ENCODE measurements at places on chromosomes 7 and 10.

DNA sequence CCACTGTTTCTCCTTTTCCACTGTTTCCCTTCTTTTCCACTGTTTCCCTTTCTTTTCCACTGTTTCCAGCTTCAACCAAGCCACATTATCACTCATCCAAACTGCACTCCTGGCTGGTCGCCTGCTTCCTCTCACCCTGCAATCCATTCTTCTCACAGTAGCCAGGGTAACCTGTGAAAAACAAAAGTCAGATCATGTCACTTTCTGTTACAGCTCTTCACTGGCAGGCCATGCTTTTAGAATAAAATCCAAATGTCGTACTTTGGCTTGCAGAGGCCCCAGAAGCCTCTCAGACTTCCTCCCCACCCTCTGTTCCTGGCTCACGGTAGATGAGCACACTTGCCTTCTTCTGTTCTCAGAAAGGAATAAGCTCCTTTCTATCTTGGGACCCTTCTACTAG is 33.9 kb downstream of the STARD3NL start:
- DNase-seq: no peak

DNA sequence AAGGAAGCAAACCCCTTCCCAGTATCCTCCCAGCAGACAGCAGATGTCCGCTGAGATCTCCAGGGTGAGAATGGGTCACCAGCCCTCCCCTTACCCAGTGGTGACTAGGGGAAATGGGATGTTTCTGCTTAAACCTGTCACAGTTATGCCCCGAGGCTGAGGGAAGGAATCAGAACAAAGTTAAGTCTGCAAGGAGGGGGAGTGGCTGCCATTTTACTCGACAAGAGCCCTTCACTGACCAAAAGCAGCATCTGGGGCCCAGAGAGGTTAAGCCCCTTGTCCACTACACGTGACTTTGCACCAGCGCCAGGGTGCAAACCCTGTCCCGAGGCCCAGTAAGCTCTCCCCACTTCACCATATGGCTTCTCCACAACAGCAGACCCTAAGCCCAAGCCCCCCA is 4.6 kb upstream of the NANOS1 start:
- DNase-seq: no peak

DNA sequence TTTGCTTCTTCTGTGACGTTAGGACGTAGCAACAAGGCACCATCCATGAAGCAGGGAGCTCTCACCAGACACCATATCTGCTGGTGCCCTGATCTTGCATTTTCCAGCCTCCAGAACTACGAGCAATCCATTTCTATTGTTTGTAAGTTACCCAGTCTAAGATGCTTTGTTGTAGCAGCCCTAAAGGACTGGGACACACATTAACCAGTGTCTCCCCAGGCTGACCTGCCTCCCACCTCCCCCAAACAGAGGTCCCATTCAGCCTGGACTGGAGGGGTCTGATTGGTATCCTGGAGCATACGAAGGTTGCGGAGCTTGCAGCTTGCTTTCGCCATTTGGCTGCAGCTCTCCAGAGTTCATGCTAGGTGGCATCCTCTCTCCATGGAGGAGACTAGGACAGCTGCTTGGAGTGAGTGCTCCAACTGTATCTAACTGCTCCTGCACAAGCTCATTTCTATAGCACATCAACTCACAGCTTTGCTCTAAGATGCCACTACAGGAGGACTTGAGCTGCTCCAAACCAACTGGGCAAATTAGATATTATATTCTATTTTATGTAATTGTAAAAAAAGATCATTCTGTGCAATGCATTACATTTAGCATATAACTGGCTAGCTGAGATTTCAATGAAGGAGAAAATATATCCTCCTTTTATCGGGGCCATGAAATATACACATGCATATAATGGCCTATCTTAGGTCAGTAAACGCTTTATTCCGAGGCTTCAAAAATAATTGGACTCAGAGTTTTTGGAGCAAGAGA is 8.0 kb upstream of the GRK5 start:
- peak; percentile 76 for DNase-seq

DNA sequence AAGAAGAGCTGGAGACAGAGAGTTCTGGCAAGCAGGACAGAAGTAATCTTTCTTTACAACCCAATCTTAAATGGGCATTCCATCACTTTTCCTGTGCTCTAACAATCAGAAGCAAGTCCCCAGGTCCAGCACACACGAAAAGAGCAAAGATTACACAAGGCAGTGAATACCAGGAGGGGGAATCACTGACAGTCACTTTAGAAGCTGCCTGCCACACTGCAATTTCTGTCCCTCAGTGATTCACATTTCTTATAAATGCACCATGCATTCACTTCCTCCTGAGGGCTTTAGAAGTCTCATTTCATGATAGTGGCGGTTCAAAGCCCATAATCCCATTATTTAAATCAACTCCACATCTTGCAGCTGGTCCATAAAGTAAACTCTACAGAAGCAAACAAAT is 362.5 kb downstream of the POM121L12 start:
- DNase-seq: no peak

GRCh38 chr10:62386356-62387320 is 12.5 kb downstream of the ZNF365 start:
- no peak for DNase-seq

DNA sequence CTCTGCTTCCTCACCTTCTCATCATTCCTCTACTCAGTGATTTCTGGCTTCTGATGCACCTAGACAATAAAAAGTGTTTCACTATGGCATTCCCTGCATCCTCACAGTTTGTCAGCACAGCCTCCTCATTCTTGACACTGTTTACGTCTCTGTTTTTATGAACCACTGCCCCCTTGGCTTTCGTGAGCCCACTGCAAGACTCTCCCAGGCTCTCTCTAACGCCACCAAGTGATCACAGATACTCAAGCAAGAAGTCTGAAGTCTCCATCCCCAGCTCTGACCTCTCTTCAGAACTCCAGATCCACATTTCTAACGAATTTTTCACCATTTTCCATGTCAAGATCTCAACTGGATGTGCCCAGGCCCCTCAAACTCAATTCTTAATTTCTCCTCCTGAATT is 8.9 kb downstream of the SLC16A9 start:
- DNase-seq: no peak

- no peak for DNase-seq
Observed at GRCh38 chr7:52163311-52163710, 846.7 kb upstream of the COBL start.

GRCh38 chr10:58714409-58714808 is 201.7 kb downstream of the BICC1 start:
- no peak for DNase-seq

DNA sequence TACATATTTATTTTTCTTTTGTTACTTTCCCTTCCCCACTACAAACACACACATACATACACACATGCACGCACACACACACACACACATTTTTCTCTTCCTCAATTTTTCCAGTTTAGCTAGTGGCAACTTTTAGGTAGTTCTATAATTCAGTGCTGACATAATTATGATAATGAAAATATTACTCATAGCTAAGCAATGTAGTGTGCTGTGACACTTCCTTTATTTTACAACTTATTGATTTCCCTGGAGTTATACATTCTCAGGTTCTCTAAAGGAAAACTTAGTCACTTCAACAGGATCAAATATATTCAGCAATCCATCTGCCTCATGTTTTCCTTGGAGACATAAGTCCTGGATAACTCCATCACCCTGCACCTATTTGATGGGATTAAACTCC is 151.6 kb downstream of the CACNA2D1 start:
- no peak for DNase-seq

DNA sequence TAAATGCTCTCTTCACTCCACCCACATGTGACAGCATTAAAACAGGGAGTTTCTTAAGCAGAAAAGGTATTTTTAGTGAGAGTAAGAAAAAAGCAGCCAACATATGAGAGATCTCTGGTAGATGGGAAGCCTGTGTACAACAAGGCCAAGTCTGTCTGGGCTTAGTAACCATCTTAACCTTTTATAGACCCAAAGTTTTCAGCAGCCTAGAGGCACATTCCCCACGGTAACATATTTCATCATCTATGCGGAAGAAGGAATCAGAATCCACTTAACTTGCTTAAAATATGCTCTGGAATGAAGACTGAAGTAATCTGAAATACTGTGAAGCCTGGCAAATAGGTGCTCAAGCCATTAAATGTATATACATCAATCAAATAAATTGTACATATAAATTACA is 127.8 kb downstream of the RAPGEF5 start:
- no peak for DNase-seq

- DNase-seq: no peak
Observed at GRCh38 chr7:70230761-70231160, 632.5 kb downstream of the AUTS2 start.

DNA sequence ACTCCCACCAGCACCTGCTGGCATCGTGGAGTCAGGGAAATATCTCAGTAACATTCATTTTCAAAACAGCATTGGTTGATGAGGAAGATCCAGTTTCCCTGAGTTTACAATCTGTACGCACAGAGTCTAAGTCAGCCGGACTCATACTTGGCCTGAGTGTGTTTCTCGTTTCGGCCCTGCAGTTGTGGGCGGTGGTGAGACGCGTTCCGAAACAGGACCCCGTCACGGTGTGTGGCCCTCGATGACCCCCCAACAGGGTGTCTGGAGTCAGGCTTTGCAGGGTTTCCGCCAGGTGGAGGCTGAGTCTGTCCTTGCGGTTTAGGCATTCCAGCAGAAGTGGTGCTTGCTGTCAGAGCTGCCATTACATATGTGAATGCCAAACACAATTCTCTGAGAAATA is 317.5 kb downstream of the DNAJB6 start:
- DNase-seq: no peak

DNA sequence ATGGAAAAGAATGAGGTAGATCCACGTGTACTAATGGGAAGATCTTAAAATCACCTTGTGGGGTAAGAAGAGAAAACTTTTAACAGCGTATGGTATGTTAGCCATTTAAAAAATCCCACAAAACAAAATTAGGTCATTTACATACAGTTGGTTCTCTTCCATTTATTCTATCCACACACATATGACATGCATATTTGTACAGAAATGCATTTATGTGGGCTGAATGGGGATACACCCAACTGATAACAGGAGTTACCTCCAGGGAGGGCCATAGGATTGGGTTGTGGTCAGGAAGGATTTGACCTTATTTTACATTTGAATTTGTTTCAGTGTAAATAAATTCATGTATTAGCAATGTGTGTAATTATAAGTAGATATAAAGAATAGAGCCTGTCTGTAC is 71.5 kb downstream of the MCMBP start:
- DNase-seq: no peak

DNA sequence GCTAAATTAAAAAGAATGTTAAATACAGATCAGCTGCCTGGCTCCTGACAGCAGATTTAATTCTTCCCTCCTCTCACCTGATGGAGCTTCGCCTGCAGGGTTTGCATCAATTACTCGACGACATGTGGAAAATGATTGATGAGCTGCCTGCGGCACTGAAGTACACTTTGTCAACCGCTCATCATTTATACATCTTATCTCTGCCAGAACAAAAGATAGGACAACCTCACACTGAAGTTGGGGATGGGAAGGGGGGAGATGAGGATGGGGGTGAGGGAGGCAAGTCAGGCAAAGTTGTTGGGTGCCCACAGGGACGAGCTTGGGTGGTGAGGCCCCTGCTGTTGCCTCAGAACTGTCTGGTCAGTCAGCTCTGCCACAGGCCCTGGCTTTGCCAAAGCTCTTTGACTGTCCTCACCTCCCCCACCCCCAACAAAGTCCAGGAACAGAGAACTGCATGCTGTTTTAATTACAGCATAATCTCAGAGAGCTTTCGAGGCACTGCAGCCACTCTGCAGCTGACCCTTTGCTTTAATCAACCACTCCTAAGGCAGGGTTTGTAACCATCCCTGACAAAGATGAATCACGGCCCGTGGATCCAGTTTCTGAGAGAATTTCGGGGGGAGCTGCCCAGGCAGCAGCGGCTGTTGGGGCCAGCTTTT is 702.3 kb downstream of the LRMDA start:
- DNase-seq: no peak

DNA sequence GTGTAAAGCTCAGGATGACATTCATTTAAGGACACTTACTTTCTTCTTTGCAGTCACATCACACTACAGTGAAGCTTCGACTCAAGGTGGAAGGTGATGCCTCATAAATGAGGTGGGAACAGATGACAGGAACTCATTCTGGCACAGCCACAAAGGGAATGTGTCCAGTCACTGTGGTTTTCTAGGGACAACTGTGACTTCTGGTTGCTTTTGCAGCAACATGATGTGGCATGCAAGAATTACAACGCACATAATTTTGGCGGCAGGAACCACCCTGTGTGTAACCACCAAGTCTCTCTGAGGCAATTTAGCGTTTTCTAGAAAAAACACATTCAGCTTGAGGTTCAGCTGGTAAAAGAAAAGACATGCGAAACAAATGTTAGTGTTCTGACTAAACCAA is 32.0 kb upstream of the FERD3L start:
- no peak for DNase-seq

GRCh38 chr10:103564776-103565520 is 71.4 kb downstream of the NEURL1 start:
- no peak for DNase-seq

GRCh38 chr10:89659143-89660131 is 14.4 kb upstream of the PANK1 start:
- DNase-seq: peak; percentile 71

- DNase-seq: no peak
Observed at GRCh38 chr7:43456200-43456599, 126.7 kb upstream of the STK17A start.
